Heart left ventricle (tissue), 16 donors: ENCODE measurements at places on chromosomes 2 and 18. TPM values are rescaled to one million over a fixed set of nuclear protein-coding genes. Genes with fewer than 3 reads are reported as not detected.

- DNase-seq = no peak
Observed at GRCh38 chr2:55590810-55591440, 26.5 kb downstream of the PPP4R3B start.

DNA sequence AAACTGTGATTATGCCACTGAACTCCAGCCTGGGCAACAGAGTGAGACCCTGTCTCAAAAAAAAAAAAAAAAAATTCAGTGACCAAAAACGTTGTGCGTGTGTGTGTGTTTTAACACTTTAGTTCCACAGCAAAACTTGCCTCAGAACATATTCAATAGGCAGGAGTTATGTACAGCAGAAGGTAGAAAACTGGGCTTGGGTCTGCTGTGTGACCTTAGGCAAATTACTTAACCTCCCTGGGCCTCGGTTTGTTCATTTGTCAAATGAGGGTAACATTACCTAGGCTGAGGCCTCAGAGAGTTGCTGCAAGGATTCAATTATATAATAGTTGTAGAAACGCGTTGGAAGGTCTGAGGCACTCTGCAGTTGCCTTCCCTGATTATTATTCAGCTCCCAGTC lies 10.3 kb upstream of the SCG2 start:
- DNase-seq = no peak

Gene LRP2
- total RNA-seq = 0.04 TPM

DNA sequence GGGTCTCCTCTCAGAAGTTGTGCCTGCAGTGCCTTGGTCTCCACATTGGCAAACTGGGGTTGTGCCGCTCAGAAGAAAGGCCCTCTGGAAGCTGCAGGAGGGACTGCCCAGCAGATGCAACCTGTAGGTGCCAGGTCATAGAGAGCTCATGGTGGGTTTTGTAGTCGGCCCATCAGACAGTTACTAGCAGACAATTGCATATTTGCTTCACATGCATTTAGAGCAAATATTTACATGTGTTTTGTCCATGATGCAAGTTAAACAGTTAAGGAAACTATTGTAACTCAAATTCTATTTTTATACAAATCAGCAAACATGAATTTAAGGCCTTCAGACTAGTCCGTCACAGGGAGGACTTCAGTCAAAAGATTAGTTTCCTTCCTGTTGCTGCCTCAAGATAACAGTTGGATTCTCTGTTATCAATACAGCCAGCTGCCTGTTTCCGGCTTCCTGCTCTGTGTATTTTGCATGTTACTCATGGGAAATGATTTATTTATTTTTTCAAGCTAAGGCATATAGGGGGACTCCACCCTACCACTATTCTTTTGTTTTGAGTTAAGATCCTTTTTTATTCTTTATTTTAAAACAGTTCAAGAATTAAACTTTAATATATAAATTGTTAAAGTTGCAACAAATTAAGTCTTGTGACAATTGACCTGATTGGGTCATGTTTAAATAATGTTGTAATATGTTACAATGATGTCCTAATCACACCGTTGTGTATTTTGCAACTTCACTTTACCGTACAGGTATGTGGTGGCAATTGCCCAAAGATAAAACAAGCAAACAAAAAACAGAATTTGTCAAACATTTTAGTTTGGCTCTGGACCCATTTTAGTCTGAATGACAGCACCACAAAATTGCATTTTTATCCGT lies 133.5 kb downstream of the SPTBN1 start:
- no peak for DNase-seq

- no peak for DNase-seq
Observed at GRCh38 chr2:86807133-86807467, 16.4 kb upstream of the CD8A start.
